ENCODE measurements at places on chromosomes 1 and 21.

- DNase-seq = no peak
Observed at GRCh38 chr1:81702079-81702715, 98.5 kb upstream of the ADGRL2 start.

GRCh38 chr1:41576620-41577019, 92.1 kb upstream of the EDN2 start:
- DNase-seq = no peak

DNA sequence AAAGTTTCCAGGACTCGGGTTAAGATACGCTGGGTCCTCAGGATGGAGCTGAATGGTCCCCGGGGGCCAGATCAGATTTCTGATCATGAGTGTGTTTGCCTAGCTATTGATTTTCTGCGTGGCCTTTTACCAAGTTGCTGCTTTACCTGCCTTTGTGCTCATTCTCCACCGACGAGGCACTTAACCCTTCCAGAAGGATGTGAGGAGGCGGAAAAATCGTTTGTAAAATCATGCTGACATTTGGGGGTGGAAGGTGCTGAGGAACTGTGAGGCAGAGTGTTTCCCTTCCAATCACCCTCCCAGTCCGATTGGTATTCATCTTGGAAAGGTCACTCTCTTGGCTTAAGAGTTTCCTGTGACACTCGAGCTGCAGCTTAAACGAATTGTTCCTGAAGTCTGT, 337.1 kb upstream of the KAZN start:
- DNase-seq = no peak

DNA sequence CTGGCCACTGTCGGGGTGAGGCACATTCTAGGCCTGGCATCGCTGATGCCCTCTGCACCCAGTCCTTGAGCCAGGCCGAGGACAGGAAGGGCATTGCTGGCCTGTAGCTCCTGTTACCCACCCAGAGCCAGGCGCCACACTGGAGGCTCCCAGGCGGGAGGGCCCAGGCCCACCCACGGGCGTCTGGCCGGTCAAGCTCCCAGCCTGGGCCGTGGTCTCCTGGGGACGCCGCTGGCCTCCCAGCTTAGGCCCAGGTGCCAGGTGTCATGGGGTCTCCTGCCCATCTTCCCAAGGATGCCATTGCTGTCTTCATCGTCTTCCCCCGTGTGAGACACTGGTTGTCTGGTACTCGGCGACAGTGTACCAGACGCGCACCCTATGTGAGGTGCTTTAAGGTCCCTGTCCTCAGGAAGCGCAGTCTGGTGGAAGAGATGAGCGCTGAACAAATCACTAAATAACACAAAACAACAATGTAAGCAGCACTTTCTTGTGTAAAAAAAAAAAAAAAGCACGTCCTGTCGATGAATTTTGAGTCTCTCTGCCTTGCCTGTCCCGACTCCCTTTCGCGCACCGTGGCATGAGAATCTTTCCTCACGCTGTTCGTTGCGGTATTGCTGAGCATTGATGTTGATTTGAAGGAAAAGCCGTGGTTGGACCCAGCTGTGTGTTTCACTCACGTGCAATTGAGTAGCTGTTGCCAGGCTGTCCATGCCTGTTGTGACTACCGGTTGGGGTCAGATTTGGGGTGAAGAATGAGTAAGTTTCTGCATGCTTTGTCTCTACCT, 27.0 kb upstream of the TRAPPC10 start:
- no peak for DNase-seq

DNA sequence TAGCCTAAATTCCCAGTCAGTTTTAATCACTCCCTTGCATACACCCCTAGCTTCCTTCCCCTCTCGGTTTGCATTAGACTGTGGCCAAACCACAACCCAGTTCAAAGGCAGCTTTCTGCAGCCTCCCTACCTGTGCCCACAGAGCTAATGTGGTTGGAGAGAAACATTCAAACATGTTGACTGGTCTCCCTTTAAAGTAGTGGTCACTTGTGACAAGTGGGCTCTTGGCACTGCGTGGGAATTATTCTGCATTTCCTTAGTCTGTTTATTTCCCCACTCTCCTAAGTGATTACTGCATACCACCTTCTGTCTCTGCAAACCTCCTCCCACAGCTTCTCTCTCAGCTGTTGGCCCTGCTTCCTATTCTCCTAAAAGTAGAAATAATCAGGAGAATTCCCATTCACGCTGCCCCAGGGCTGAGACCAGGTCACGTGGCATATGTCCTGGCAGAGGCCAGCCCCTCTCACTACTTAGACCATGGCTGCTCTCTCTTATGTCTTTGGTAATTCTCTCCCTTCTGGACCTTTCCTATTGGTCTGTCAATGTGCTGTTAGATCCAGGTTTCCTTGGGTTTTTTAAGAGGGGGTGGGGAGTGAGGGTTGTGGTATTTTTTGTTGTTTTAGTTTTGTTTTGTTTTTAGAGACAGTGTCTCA, 38.4 kb upstream of the CD101 start:
- peak; percentile 73 for DNase-seq
